MCF 10A (cell line): ENCODE measurements at places on chromosomes 12 and 14. TPM values are rescaled to one million over a fixed set of nuclear protein-coding genes. Genes with fewer than 3 reads are reported as not detected.

- peak; percentile 9 for DNase-seq
Observed at GRCh38 chr12:45458854-45459807, 243.2 kb downstream of the ANO6 start.

DNA sequence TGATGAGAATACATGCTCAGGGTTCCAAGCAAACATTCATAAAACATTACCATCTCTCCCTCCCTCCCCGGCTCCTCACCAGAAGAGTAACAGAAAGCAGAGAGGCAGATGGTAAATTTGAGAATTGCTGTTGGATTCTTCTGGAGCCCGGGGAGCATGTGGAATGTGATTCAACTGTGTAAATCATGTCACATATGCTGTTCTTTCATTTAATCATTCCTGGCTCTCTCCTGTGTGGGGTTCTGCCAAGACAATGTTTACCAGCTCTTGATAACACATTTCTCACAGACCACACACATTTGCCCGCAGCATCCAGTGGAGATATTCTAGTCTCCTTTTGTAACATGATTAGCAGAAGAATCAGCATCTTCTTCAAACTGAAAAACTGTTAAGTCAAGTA lies 23.4 kb upstream of the NR2C1 start:
- DNase-seq, result no peak

GRCh38 chr14:92759300-92759678 lies 10.9 kb upstream of the LGMN start:
- DNase-seq, result peak; percentile 71

DNA sequence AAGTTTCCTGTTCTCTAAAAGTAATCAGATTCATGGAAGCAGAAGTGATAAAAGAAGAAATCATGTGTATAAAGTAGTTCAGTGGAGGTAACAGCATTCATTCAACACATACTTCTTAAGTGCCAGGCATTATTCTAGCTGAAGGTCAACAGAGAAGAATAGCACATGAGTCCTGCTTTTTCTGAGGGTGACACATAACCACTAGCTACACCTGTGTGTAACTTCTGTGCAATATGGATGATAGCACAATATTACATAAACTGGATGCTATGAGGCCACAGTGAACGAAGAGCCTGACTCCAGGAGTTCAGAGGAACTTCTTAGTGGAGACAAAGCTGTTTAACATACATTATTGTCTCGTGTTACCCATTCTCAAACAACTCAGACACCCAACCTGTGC lies 114.3 kb upstream of the PCED1B start:
- DNase-seq, result no peak

DNA sequence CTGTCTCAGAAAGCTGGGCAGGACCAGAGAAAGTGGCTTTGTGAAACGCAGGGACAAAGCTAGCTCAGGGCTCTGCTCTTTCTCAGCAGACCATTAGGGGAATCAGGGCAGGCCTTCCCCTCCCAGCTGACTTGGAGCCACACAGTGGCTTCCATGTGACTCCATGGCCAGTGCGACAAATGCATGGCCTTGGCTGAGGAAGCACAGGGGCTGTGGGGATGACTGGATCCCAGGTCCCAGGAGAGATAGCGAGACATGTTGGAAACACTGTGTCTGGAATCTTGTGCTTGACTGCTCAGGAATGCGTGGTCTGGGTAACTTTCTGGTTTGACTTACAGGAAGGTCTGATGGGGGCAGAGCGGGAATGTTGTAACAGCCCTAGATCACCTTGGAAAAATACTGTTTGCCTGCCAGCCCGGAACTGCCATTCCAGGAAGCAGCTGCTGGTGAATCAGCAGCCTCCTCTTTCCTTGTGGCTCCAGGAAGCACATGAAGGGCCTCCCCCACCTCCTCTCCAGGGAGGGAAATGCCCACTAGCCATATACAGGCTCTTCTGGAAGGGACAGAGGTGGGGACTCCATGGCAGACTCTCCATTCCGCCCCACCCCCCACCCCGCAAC lies 133.5 kb upstream of the HIF1A start:
- DNase-seq, result peak; percentile 97

DNA sequence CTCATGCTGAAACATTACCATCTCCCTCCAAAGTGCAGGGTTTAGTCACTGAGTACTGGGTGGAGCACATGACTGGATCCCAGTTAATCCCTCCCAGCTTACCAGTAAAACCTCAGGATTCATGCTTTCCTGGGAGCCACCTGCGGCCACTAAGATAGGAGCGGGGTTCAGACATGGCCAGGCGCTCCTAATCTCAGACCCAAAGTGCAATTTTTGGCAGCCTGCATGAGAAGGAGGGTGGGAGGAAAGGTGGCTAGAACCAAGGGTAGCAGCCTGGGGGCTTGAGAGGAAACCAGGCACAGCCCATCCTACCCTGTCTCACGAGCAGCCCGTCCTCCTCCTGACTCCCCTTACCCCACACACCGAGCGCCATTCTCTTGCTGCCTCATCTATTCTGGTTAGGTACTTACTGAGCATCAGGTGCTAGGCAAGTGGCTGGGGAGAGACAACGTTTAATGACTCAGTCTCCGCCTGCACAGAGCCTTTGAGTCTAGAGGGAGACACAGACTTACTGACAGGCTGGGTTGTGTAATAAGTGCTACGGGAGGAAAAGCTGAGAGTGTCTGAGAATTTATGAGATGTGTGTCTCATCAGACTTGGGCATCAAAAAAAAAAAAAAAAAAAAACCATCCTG lies 9.9 kb downstream of the GPRC5A start:
- peak; percentile 96 for DNase-seq

DNA sequence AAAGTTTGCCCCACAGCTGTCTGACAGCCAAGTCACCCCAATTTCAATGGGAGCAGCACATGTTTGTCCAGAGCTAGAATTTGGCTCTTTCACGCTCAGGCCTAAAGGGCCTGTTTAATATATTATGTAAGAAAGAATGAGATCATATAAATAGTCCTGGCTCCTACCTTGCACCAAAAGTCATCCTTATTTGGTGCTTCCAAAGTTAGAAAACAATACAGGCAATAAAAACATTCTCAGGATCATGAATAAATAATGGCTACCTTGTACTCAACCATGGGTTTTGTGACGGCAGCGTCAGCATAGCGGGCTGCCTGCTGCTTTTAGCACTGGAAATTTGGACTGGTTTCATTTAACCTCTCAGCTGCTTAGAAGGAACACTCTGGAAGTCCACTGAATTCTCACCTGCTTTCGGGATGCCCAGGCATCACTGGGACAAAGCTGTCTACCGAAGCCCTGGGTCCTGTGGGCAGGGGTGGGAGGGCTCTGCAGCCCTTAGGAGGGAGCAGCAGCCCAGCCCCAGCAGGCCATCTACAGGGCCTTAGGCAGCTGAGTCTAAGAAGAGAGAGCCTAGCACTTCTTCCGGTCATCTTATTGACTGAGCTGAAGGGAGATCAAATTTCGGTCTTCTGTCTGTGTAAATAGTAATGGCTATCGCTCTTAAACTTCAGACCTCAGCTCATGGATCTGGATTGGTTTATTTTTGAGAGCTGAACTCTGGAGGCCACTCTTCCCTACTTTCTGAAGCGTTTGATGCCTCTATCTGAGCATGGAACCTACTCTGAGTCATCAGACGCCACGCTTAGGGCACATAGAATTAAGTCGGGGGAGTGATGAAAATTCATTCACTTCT lies 106.5 kb downstream of the SAMD4A start:
- DNase-seq, result no peak

TAS2R43 gene
- total RNA-seq, result not detected in 2 replicates

GRCh38 chr14:24325963-24326362 lies 8.9 kb downstream of the ADCY4 start:
- DNase-seq, result no peak

GRCh38 chr12:74285773-74286172 lies 251.9 kb upstream of the ATXN7L3B start:
- DNase-seq, result peak; percentile 19

RPS26 gene
- 45.1 and 67.3 TPM in 2 replicates for total RNA-seq
